ENCODE measurements at places on chromosomes 12 and 14.

DNA sequence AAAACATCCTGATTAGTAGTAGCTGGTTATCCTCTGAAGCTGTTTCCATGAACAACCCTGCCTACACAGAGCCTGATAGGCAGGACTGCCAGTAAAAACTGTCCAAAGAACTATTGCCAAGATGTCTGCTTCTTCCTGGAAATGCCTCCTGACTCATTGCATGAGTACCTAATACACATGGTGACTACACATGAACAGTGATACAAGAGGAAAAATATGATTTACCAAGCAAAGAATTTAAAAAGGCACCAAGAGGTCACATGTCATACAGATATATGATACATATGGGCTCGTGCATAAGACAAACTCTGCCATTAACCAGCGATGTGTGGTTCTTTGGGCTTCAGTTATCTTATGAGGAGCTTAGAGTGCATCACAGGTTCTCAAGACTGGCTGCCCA lies 552.3 kb downstream of the SLC16A7 start:
- no peak for DNase-seq

DNA sequence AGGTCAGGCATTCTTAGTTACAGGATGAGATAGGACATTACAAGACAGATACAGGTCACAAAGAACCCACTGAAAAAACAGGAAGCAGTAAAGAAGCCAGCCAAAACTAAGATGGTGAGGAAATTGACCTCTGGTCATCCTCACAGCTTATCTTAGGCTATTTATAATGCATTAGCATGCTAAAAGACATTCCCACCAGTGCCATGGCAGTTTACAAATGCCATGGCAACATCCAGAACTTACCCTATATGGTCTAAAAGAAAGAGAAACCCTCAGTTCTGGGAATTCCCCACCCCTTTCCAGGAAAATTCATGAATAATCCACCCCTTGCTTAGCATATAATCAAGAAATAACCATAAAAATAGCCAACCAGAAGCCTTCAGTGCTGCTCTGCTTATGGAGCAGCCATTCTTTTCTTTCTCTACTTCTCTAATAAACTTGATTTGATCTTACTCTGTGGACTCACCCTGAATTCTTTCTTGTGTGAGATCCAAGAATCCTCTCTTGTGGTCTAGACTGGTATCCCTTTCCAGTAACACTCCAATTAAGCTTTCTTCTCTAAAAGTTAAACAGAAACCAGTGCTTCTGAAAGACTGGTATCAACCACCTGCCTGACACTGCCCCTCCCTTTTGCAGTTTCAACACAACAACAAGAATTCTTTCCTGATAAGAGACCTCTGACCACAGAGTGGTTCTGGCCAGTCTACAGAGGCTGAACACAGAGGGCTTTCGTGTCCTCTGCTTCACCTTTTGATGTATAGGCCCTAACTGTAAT lies 86.9 kb downstream of the BCAT1 start:
- no peak for DNase-seq

- DNase-seq = no peak
These were observed 9.9 kb downstream of the KRT83 start for GRCh38 chr12:52311285-52311648.

DNA sequence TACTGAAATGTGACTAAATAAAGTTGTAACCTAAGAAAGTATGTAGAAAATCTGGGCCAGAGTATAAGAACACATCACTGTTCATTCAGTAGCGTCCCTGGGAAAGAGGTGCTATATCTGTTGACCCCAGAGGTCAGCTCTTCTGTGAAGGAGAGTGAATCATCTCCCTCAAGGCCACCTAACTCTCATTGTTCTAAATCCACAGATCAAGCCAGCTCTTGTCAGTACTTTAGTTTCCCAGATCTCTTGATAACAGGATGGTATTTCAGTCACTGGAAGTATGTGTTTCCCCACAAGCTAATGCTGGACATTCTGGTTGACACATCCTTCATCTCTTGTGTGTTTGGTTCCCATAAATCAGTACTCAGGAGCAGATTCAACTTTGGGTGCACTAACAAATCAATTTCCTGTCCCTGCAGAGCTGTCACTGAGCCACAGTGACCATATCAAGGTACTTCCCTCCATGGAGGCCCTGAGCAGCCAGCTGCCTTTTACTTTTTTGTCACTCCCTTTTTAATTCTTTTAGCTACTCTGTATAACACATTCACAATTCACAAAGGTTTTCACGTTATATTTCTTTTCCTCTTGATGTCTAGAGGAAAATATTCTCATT lies 7.8 kb downstream of the KRT1 start:
- DNase-seq = no peak

GRCh38 chr12:113439606-113440030 lies 17.4 kb downstream of the SDSL start:
- DNase-seq = no peak

DNA sequence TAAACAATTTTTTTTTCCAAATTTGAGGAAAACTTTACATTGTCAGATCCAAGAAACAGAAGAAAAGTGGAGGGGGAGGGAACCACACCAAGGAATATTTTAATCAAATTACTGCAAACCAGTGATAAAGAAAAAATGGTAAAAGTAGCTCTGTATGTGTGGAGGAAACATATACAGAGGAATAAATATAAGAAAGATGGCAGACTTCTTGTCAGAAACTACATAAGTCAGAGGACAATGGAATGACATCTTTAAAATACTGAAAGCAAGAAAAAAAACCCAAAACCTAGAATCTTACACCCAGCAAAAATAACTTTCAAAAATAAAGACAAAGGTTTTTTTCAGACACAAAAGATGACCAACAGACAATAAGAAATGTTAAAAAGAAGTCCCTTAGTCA lies 10.2 kb upstream of the LLPH start:
- DNase-seq = no peak

- DNase-seq = no peak
These were observed 54.9 kb upstream of the USP15 start for GRCh38 chr12:62205346-62205745.

- DNase-seq = no peak
These were observed 1.5 kb downstream of the KIF21A start for GRCh38 chr12:39441189-39441962.

DNA sequence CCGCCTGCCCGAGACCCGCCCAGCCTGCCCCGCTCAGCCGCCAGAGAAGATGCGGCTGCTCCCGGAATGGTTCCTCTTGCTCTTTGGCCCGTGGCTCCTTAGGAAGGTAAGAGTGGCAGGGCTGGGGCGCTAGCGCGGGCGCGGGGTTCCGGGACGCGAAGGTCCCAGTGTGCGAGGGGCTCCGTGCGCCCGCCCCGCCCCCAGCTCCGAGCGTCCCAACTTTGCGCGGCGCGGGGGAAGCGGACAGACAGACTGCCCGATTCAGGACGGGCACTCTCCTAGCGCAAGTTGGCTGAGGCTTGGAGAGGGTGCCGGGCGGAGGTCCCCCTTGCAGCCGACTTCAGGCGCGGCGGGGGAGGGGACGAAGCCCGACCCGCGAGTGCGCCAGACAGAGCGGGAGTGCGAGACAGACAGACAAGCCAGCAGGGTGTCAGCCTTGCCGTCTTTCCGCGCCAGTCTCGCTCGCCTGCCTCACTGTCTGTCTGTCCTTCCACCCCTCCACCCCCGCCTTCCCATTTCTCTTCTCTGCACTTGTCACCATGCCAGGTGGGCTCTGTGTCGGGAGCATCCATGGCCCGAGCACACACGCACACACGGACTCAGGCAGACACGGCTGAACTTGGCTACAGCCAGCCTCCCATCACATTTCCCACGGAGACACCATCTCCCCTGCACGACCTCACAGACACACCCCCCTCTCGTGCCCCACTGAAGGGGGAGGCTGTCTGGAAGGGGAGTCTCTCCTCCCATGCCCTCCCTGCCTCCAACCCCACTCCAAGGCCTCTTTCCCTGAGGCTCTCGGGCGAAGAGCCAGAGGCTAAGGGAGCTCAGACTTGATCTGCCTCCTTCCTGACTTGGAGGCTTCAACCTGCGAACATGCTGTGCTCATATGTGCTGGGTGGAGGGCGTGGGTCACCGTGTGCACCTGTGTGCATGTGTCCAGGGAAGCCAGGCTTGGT lies 606 bp downstream of the NXPH4 start:
- DNase-seq = no peak

DNA sequence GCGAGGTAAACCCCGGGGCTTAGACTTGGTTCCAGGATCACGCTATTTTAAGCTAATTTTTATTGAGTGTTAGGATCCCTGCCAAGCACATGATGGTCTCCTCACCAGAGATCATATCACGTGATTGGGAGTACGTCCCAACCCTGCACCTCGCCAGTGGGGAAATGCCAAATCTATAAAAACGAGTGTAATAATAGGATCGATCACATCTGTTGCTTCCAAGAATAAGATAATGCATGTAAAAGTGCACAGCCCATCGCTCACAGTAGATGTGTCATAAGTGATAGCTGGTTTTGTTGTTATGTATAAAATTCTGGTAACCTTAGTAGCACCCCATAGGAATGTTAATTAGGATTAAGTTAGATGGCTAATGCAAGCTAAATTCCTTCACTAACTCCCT lies 581.0 kb upstream of the TMEM132C start:
- no peak for DNase-seq

DNA sequence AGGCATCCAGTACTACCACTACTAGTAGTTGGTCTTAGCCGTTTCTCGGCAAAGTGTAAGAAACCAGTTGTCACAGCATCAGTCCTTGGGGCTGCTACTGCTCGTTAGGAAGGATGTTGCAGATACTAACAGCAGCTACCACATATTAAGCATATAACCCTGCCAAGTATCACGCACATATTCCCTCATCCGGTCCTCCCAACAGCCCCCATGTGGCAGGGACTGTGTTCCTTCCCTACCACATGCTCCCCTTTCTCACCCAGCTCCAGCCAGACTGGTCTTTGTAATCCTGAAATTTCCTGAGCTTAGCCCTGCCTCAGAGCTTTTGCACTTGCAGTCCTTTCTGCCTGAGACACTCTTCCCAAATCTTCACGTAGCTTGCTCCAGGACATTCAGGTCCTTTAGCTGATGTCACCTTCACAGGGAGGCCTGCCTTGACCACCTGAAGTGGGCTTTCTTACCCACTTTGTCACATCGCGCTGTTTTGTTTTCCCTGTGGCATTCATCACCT lies 7.8 kb downstream of the ERP29 start:
- no peak for DNase-seq

- no peak for DNase-seq
These were observed 379.0 kb downstream of the CCER1 start for GRCh38 chr12:90575995-90576394.

DNA sequence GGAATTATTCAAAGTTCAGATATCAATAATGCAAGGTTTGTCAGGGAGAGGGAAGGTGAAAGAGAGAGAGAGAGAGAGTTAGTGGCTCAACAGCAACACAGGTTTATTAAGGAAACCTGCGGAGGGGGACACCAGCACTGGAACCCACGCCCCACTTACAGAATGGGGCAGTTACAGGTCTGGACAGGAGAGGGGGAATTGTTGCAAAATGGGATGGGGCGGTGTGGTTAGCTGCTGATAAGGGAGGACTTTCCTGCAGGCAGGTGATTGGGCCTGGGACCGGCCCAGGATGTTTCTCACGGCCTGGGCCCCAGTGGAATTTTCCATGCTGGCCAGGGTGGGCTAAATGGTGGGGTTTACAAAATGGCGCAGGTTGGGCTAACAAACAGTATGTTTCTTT lies 278.2 kb upstream of the SLC16A7 start:
- no peak for DNase-seq

- no peak for DNase-seq
These were observed 61.9 kb upstream of the MAX start for GRCh38 chr14:65164068-65164824.

GRCh38 chr12:3275171-3276041 lies 198.2 kb downstream of the TSPAN9 start:
- DNase-seq = peak; percentile 88

DNA sequence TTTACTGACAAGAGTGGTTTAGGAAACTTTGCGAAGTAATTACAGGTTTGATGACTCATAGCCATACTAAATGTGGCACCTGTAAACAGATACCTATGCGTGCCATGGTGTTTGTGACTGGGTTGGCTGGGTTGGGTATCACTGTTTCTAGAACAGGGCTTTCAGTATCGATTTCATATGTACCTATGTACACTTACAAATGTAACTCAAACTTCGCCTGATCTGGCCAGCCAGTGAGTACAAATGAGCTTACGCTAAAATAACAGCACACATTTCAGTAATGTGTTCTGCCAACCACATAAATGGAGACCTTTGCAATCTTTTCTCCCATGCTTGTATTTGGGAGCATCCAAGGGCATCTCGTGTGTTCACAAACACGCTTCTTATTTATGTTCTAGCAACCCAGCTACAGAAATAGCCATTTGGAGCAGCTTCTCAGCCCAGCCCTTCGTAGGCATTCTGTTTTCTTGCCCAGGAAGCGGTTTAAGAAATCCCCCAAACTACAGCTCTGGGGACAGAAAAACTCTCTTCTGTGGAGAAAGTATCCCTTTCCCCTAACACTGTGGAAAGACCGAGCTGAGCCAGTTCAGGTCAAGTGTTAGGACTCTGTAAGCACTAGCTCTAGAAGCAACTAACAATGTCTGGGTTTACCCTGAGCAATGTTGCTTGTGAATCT lies 42.3 kb upstream of the MDM1 start:
- DNase-seq = peak; percentile 46

- no peak for DNase-seq
These were observed 210.6 kb downstream of the FBXL14 start for GRCh38 chr12:1383758-1384157.

DNA sequence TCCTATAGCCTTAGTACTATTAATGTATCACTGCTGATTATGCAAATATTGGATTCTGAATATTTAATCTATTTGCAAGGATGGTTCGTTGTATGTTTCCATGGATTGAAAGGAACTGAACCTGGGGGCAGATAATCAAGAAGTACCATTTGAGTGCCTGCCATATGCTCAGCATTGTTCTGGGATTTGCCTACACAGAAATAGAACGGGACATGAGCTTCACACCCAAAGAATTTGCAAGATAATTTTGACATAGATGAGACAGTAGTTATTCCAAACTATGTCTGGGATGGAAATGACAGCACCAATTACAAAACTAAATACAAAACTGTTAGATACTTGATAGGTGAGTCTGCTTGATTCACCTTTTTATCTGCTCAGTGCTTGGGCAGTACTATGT lies 132.7 kb upstream of the NPAS3 start:
- no peak for DNase-seq

- no peak for DNase-seq
These were observed 89.2 kb downstream of the NUAK1 start for GRCh38 chr12:106049546-106049945.

GRCh38 chr12:88458327-88458726 lies 121.9 kb downstream of the KITLG start:
- DNase-seq = no peak

DNA sequence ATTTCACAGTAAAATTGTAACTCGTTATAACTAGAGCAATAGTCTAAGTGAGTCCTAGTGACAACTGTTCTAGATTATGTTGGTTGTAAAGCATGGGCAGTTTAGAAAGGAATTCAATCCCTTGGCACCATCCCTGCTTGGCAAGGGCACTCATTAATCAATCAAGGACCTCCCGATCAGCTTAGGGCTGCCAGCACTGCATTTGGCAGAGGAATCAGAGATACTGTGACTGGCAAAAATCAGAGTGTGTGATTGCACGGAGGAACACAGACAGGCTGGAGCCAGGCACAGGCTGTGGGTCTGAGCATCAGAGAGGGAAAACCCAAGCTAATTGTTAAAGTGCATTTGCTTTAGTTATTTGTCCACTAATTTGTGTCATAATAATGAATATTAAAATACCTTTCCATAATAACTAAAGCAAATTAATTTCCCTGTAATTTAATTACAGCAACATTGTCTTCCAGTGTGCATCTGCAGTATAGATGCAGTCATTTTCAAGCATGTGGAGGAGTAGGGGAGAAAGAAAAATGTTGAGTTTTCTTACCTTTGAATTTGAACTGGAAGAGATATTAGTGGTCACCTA lies 3.2 kb upstream of the EGLN3 start:
- DNase-seq = no peak

GRCh38 chr12:131134523-131135310 lies 181.0 kb downstream of the ADGRD1 start:
- DNase-seq = no peak
